ENCODE measurements at places on chromosomes 2 and 18.

- peak; percentile 4 for DNase-seq
These were observed 120.2 kb downstream of the LPIN1 start for GRCh38 chr2:11866358-11867335.

DNA sequence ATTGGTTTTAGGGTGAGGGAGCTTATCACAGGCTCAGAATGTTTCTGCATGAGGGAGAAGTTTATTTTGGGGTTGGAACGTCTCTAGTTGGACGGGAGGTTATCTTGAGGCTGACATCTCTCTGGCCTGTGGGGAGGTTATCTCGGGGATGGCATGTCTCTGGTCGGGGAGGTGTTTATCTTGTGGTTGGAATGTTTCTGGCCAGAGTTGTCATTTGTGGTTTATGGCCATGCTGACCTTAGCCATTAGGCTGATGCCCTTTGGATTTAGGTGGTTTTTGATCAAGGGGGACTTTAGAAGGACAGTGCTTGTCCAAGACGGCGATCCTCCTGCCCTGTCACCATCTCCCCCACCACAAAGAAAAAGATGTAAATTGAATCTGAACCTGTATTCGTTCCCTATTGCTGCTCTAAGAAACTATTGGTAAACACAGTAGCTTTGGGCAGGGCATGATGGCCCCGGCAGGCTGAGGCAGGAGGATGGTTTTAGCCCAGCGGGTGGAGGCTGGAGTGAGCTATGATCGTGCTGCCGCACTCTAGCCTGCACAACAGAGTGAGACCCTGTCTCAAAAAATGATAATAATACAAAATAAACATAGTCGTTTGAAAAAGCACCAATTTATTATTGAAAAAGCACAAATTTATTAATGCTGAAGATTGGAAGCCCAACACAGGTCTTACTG lies 17.8 kb upstream of the MPPE1 start:
- no peak for DNase-seq

DNA sequence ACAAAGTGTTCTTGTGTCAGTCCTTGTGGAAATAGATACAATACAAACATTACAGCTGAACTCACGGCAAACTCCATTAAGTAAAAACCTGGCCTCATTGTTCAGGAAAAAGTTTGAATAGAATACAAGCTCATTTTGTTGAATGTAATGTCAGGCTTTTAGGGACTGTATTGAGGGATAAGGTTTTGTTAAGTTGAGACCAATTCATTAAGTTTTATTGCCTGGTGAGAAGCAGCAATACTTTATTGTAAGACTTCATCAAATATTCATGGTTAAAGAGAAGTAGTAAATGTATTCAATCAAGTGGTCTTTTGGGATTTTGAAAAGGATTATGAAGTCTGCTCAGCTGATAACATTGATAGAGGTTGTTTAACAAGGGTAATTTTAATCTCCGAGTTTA lies 35.4 kb upstream of the METAP1D start:
- no peak for DNase-seq

- DNase-seq: peak; percentile 46
These were observed 1.3 kb downstream of the HDAC4 start for GRCh38 chr2:239399433-239399920.

- no peak for DNase-seq
These were observed 84.5 kb upstream of the ITGA4 start for GRCh38 chr2:181372646-181373040.

DNA sequence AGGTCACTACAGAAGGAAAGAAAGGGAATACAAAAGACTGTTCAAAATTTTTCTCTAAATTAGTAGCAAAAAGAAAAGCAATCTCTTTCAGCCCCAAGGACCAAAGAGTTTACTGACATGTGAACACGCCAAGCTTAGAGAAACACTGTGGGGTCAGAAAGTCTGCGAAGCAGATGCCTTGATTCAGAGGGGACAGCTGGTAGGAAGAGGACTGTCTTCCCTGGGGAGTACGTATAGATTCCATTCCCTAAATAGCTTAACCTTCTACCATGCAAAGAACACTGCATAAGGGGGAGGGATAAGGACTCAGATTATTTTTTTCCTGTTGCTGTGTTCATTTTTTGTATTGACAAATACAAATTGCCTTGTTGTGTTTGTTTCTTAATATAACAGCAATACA lies 96.1 kb downstream of the IRS1 start:
- DNase-seq: no peak

DNA sequence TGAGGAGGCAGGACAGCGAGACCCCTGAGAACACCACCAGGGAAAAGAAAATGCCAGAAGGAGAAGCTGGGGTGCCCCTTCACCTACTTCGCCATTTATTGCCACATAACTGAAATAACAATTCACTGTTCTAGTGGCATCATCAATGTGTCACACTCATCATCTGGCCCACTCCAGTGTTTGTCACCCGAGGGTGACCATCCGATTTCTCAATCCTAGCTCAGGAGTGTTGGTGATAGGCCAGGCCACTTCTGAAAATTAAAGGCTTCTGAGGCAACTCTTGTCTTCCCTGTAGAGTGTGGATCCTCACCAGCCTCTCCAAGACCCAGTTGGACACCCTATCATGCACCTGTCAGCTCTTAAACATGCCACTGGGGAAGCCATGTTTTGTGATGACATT lies 62.9 kb upstream of the BZW1 start:
- DNase-seq: no peak

DNA sequence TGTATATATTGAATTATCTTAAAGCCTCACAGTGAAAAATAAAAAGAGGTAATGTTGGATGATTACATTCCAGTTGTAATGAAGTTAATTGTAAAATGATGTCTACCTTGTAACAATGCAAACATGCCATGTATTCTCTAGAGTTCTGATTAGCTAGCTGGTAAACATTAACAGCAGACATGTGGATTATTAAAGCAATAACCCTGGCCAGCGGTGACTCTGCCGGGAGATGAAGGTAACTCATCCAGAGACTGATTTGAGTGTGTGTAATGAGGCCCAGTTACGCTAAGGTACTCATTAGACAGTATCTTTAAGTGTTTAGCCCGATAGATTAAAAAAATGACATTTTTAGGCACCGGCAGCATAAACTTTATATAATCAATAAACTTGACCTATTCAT lies 79.6 kb upstream of the REV1 start:
- no peak for DNase-seq

- DNase-seq: no peak
These were observed 104.5 kb upstream of the CELF4 start for GRCh38 chr18:37669991-37670534.

- no peak for DNase-seq
These were observed 234.0 kb downstream of the HAUS1 start for GRCh38 chr18:46338205-46338604.

DNA sequence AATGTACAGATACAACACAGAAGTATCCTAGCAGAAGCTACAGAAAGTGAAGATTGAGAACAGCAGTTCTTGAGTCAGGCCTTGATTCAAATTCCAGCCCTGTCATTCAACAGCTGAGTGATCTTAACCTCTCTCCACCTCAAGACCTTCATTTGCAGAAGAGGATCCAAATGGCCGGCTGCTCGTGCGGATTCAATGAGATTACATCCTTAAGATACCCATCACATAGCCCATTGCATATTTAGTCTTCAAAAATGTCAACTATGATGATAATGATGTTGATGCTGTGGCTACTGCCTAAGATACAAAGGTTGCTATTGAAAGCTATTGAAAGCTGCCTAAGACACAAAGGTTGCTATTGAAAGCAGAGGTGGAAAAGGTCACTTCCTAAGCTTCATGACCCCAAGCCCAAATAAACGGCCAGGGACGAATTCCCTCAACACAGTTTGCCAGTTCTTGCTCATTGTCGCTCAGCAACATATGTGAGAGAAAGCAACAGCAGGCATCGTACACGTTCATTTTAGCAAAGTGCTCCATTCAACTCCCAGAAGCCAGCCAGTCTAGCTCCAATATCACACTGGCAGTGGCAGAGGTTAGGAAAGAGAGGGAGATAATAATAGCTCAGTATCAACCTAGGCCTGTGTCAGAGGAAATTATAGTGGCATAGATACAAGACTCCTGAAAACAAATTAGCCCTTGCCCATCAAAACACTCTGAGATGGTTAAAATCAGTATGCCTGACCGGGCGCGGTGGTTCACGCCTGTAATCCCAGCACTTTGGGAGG lies 36.1 kb downstream of the MRPL35 start:
- DNase-seq: no peak

DNA sequence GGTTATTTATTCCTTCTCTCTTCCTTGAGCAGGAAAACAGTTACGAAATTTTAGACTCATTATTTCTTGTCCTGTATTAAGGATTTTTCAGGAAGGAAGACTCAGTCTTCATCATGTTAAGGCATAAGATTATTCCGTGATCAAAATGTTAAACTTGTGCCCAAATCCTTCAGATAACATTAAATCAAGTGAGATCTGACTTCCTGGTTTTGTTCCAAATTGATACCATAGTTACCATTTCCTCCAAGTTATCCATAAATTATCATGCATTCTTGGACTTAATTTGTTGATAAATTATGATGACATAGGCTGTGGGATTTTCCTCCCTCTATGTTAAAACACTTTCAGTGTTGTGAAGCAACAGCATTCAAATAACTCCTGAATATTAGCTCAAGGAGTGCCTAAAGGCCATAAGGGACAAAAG lies 31.9 kb downstream of the EFEMP1 start:
- no peak for DNase-seq

- no peak for DNase-seq
These were observed 100.2 kb downstream of the MTCL1 start for GRCh38 chr18:8805552-8805951.

DNA sequence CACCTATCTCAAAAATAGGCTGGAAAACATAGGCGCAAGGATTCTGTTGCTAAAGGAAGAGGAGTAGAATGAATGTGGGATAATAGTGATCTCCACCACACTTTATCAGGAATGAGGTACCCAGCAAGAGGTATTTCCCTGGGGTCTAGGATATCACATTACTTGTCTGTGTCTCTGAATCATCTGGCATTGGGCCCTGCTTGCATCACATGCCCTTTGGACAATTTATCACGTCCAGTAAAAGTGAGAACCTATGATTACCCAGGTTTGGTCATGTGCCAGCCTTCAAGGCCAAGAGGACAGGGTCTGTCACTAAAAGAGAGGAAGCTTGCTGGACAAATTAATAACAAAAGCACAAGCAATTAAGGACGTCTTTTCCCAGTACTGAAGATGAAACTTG lies 11.4 kb upstream of the TRAPPC8 start:
- DNase-seq: no peak

- no peak for DNase-seq
These were observed 449.2 kb upstream of the DCC start for GRCh38 chr18:51890762-51891161.

Data from activated CD4-positive, alpha-beta T cell treated with anti-CD3 and anti-CD28 coated beads for 4 hours (primary cell).